Right kidney (tissue), 9 donors: ENCODE measurements at places on chromosomes 12 and 14.
A peak's percentile ranks its signal among the peaks of the same experiment; 100 is the strongest.

- DNase-seq, result no peak
These were observed 4.6 kb downstream of the AQP2 start for GRCh38 chr12:49954863-49955830.

DNA sequence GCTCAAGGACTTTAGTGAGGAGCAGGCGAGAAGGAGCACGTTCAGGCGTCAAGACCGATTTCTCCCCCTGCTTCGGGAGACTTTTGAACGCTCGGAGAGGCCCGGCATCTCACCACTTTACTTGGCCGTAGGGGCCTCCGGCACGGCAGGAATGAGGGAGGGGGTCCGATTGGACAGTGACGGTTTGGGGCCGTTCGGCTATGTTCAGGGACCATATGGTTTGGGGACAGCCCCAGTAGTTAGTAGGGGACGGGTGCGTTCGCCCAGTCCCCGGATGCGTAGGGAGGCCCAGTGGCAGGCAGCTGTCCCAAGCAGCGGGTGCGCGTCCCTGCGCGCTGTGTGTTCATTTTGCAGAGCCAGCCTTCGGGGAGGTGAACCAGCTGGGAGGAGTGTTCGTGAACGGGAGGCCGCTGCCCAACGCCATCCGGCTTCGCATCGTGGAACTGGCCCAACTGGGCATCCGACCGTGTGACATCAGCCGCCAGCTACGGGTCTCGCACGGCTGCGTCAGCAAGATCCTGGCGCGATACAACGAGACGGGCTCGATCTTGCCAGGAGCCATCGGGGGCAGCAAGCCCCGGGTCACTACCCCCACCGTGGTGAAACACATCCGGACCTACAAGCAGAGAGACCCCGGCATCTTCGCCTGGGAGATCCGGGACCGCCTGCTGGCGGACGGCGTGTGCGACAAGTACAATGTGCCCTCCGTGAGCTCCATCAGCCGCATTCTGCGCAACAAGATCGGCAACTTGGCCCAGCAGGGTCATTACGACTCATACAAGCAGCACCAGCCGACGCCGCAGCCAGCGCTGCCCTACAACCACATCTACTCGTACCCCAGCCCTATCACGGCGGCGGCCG is 1.1 kb downstream of the PAX9 start:
- DNase-seq, result peak; percentile 69

DNA sequence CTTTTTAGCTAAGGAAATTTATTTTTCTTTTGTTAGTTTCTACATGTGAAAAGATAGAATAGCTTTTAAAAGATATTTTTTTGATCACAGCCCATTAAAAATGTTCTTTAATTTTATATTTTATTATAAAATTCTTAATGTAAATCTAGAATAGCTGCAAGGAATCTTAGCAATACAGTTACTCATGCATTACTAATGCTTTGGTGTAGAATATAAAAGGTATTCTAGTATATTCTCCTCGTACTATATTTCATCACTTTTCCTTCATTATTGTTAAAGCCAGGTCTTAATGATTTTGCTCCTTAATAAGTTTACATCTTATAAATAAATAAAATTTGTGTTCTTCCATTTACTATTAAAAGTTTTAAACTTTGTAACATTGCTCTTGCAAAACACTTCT is 82.6 kb downstream of the MNAT1 start:
- DNase-seq, result no peak

DNA sequence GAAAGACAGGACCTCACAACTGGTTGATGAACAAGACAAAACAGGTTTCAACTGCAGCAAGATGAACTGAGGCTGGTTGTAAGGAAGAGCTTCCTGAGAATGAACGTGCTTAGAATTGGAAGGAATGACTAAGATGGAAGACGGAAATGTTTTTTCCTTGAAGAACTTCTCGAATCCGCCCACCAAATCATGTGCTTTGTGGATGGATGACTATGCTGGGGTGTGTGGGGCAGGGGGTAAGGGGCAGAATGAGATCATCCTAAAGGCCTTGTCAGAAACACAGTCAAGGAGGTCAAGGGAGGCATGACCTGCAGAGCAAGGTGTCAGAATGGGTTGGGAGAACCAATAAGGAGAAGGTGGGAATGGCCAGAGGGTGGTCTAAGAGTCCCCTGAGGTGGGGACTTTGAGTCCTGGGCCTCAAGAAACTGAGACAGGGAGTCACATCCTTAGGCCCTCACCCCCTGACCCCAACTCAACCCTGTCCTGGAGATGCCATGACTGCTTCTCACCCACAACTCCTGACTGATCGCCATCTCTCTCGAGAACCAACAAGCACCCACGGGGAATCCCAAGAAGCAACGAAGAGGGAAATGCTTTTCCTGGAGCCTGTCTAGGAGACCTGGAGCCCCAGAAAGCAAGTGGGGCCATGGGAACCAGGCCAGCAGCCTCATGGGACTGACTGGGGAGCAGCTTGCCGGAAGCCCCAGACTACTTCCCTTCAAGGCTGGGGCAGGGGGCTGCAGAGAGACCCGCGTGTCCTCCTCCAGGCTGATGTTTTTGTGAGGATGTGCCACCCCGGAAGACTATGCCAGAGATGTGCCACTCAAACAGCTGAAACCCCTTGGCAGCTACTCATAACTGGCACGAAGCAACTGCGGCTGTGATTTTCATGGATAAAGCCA is 84.0 kb downstream of the ACTN1 start:
- DNase-seq, result no peak

GRCh38 chr12:63038713-63039100 is 103.8 kb upstream of the PPM1H start:
- DNase-seq, result no peak

GRCh38 chr12:89454080-89454848 is 70.3 kb downstream of the GALNT4 start:
- no peak for DNase-seq

DNA sequence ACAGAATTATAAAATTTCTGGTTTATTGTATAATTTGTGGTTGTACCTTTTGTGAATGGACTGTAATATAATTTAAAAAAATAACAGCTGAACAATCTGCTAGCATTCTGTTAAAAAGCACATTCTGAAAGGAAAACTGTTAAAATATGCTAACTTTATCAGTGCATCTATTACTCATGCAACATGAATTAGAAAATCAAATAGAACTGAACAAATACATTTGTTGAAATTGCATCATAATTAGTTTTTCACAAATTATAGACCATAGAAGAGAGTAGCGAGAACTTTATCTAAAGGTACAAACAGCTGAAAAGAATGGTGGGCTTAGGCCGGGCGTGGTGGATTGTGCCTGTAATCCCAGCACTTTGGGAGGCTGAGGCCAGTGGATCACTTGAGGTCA is 33.0 kb downstream of the PTPN21 start:
- no peak for DNase-seq
